ENCODE measurements at places on chromosomes 5 and 9. TPM values are rescaled to one million over a fixed set of nuclear protein-coding genes. Genes with fewer than 3 reads are reported as not detected.

The TAF11L5 gene
- total RNA-seq, result not detected

The ESM1 gene
- 106 TPM for total RNA-seq

The LRRC19 gene
- not detected for total RNA-seq

The MEIKIN gene
- not detected for total RNA-seq

The MYMK gene
- not detected for total RNA-seq

The GMCL2 gene
- not detected for total RNA-seq

The GOLGA1 gene
- 13.4 TPM for total RNA-seq

The PPP2CA gene
- total RNA-seq, result 62.4 TPM

The MCC gene
- 95.9 TPM for total RNA-seq

The OR13C2 gene
- not detected for total RNA-seq

The SLC4A9 gene
- total RNA-seq, result not detected

The CACFD1 gene
- 10.4 TPM for total RNA-seq

The ST8SIA4 gene
- total RNA-seq, result 20.9 TPM
